ENCODE measurements at places on chromosomes 5 and 9. TPM values are rescaled to one million over a fixed set of nuclear protein-coding genes. Genes with fewer than 3 reads are reported as not detected.

DNA sequence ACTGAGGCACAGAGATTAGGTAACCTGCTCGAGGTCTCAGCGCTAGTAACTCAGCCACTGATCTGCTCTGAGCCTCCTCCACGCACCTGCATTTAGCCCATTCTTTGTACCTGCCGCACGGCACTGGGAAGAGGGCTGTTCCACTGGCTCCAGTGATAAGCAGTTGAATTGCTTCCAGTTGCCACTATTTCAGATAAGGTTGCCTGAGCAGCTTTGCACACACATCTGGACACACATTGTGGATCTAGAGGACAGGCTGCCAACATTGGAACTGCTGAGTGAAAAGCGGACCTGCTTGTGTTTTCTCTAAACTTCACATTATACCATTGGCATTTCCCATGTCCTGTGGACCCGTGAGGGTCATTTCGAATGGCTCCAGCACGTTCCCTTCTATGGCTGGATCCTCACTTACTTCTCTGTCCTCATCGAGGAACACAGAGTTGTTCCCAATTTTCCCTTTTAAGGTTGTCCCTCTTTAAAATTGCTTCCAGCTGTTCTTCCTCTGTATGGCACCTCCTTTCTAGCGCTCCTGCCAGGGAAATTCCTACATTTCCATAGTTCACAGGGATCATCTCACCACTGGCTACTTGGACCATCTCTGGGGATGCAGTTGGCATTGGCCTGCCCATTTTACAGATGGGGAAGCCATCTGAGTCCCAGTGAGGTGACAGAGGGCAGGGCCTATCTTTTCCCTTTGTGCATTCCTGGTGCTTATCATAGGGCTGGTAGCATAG lies 45.9 kb upstream of the RPL26L1 start:
- no peak for DNase-seq

- no peak for DNase-seq
Observed at GRCh38 chr9:99544526-99544925, 277.2 kb upstream of the NR4A3 start.

GRCh38 chr5:78691084-78691960 lies 42.8 kb upstream of the LHFPL2 start:
- DNase-seq = no peak

- DNase-seq = no peak
Observed at GRCh38 chr5:111401906-111402305, 110.4 kb downstream of the STARD4 start.

- no peak for DNase-seq
Observed at GRCh38 chr9:98529841-98530240, 178.9 kb downstream of the GABBR2 start.

DNA sequence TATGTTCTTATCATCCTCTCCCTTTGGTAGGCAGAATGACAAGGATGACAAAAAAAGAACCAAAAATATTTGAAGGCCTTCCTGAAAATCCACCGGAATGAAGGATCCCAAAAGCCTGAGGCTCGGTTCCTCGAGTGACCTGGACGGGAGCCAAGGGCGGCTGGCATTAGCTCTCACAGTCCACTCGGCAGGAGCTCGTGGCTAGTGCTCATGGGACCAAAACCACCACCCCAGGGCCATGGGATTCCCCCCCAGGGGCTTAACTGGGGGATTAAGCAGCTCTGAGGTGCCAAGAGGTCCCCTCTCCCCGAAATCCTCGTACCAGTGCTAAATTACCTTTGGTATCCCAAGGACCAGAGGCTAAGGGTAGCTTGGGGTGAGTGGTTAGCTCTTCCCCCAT lies 586 bp upstream of the PDZD2 start:
- DNase-seq = no peak

DNA sequence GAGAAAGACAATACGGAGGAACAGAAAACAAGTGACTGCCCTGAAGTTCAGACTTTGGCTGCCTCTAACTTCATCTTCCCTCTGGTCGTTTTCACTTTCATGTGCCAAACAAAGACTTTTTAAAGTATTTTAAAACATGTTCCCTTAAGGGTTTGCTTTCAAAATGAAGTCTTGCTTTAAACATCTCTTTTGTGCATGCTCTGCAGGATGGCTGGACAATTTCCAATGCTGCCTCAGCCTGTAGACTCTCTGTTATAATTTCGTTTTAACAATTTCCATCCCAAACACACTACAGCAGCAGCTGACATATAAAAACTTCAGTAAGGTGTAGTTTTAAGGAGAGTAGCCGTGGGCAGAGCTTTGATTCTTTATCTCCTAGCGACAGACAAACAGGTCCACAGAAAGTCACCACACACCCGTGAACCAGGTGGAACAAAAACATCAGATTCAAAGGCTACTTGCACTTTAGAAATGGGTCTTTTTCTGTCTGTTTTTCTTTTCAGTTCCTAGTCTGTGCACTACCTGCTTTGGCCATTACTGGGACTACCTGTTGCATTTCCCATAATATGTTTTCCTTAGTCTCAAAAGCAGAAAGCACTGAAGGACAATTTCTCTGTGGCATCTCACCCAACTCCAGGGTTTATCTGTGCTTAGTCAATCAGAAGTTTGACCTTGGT lies 308.9 kb downstream of the DTWD2 start:
- no peak for DNase-seq

GRCh38 chr5:39413771-39414170 lies 11.0 kb downstream of the DAB2 start:
- DNase-seq = no peak

GRCh38 chr5:135973323-135974020 lies 18.7 kb upstream of the LECT2 start:
- DNase-seq = peak; percentile 37

GRCh38 chr5:158020555-158021418 lies 161.8 kb upstream of the CLINT1 start:
- DNase-seq = no peak

DNA sequence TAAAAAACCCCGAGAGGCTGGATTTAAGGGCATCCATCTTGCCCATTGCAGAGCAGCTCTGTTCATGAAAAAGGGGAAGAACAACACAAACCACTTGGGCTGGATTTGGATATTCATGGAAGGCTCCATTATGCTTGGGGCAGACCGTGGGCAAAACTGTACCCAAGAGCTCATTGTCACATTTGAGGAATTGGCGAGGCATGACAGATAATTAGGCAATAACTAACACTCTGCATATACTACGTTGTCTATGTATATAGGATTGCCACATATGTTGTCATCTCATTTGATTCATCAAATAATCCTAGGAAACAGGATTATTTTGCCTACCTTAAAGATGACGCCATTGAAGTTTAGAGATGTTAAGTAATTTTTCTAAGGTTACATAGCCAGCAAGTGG lies 255.4 kb downstream of the SMARCA2 start:
- no peak for DNase-seq

GRCh38 chr9:6277417-6277816 lies 50.8 kb upstream of the TPD52L3 start:
- no peak for DNase-seq

GRCh38 chr9:27664121-27664779 lies 91.0 kb upstream of the C9orf72 start:
- no peak for DNase-seq

DNA sequence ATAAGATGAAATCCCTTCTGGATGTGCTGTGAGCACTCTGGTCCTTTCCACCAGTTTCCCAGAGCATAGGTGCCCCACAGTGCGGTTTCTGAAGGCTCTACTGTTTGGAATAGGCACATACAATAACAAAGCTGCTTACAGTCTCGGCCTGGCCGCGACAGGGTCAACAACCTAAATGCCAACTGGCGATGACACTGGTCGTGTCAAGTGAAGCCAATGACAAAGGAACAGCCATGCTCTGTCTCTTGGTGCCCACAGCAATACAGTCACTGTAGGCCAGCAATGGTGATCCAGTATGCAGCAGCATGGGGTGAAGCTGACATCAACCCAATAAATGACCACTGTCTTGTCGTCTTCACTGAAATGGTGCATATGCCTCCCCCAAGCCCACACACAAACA lies 47.8 kb upstream of the EQTN start:
- no peak for DNase-seq

- DNase-seq = no peak
Observed at GRCh38 chr9:127178686-127179632, 56.5 kb upstream of the ANGPTL2 start.

DNA sequence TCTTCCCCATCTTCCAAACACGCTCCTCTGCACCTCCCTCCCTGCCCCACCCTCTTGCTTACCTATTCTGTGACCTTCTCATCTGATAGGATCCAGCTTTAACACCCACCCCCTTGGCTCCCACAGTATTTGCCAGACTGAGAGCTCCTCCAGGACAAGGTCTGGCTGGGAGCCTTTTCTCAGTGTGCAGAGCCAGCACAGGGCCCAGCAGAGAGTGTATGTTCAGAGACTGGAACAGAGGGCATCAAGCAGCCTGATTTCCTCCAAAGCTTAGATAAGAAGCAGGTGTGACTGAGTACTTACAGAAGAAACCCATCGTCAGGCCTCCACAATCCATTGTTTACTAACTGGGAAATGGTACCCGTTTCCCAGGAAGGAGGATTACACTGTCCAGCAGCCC lies 26.6 kb downstream of the LHX6 start:
- DNase-seq = no peak

- no peak for DNase-seq
Observed at GRCh38 chr5:102742215-102742614, 12.9 kb upstream of the PAM start.

- DNase-seq = peak; percentile 73
Observed at GRCh38 chr9:20611691-20612287, 10.5 kb downstream of the MLLT3 start.

- DNase-seq = no peak
Observed at GRCh38 chr9:2299156-2299842, 284.2 kb downstream of the SMARCA2 start.

DNA sequence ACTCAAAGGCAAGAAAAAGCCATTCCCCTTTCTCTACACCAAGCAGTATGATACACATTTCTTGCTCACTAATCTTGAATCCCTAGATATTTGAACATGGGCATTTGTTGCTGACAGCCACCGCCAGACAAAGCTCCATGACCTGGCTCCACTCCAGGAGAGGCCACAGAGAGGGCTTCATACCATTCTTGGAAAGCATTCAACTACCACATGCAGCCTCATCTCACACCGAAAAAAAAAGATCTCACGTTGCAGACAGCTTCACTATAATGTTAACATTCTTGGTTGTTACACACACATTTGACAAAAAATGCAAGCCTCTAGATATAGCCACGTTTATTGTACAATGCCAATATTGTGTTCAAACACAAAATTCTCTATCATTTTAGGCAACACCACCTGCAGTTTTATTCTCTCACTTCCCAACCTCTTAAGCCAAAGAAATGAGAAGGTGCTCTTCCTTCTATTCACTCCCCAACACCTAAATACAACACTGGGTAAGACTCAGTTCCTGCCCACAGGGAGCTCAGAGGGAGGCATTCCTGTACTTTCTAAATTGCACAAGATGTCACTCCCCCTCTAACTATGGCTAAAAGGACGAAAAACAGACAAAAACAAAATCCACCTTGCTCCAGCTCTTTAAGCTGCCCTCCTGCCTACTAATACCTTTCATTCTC lies 222.4 kb downstream of the TSSK1B start:
- DNase-seq = peak; percentile 75

DNA sequence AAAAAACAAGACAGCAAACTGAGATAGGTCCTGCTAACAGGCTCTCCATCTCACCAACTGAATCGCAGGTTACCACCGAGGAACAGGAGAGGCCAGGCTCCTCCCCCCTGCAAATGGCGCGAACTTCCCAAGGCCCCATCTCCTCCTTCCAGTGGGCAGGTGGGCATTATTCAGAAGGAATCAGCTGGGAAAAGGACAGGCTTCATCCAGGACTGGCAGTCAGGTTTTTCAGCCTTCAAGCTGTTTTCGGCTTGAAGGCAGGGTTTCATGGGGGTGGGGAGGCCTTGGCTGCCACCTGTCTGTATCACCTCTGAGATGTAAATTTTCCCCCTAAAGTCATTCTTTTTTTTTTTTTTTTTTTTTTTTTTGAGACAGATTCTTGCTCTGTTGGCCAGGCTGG lies 79.4 kb downstream of the SFXN1 start:
- no peak for DNase-seq

- DNase-seq = no peak
Observed at GRCh38 chr5:1636981-1637638, 113.3 kb upstream of the LPCAT1 start.

DNA sequence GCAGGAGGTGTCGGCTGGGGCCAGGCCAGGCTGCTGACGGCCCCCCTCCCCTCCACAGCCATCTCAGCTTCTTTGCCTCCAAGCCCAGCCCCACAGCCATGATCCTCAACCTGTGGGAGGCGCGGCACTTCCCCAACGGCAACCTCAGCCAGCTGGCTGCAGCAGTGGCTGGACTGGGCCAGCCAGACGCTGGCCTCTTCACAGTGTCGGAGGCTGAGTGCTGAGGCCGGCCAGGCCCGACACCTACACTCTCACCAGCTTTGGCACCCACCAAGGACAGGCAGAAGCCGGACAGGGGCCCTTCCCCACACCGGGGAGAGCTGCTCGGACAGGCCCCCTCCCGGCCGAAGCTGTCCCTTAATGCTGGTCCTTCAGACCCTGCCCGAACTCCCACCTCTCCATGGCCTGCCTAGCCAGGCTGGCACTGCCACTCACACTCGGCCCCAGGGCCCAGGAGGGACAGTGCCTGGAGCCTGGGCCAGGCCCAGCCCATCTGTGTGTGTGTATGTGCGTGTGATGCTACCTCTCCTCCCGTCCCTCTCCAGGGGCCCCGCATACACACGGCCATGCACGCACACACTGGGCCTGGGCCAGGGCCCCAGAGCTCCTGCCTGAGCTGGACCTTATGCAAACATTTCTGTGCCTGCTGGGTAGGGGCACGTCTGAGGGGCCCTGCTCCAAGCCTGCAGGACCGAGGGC lies 19.3 kb downstream of the HK3 start:
- DNase-seq = no peak

DNA sequence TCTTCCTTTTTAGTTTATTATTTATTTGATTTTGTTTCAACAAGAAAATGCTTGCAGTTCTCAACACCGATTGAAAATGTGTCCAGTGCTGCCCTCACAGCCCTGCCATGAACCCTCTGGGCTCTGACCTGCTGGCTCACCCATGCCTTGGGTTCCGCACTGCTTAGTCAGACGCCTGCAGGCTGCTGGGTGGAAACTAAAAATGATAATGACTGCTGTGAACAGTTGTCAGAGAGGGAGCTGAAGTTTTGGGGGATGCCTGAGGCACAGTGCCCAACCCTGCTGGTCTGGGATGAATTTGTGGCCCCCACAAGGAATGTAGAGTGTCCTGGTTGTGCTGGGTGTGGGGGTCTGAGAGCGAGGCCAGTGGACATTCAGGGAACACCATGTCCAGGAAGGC lies 22.2 kb upstream of the CFAP157 start:
- peak; percentile 80 for DNase-seq

- peak; percentile 97 for DNase-seq
Observed at GRCh38 chr9:127128341-127129072, 6.1 kb upstream of the ANGPTL2 start.

GRCh38 chr5:24645483-24645882 lies 705 bp upstream of the CDH10 start:
- no peak for DNase-seq

S1PR3 gene
- 3.2 TPM for total RNA-seq

CREB3 gene
- total RNA-seq = 87.9 TPM

AIF1L gene
- total RNA-seq = not detected

CXXC5 gene
- 264 TPM for total RNA-seq

DPYSL3 gene
- 66.9 TPM for total RNA-seq

CSF2 gene
- total RNA-seq = not detected

C9orf50 gene
- not detected for total RNA-seq

PKD2L2 gene
- total RNA-seq = not detected

SOX30 gene
- not detected for total RNA-seq

CSNK1A1 gene
- total RNA-seq = 268 TPM

PGM5 gene
- total RNA-seq = not detected

ATP10B gene
- total RNA-seq = not detected

PCDHGA3 gene
- total RNA-seq = 0.57 TPM

ECSCR gene
- 0.40 TPM for total RNA-seq

MOB3B gene
- total RNA-seq = not detected

SPINK13 gene
- not detected for total RNA-seq

C9 gene
- not detected for total RNA-seq

LHX3 gene
- not detected for total RNA-seq
